Kidney epithelial cell (primary cell): ENCODE measurements at places on chromosomes 11 and 22.

DNA sequence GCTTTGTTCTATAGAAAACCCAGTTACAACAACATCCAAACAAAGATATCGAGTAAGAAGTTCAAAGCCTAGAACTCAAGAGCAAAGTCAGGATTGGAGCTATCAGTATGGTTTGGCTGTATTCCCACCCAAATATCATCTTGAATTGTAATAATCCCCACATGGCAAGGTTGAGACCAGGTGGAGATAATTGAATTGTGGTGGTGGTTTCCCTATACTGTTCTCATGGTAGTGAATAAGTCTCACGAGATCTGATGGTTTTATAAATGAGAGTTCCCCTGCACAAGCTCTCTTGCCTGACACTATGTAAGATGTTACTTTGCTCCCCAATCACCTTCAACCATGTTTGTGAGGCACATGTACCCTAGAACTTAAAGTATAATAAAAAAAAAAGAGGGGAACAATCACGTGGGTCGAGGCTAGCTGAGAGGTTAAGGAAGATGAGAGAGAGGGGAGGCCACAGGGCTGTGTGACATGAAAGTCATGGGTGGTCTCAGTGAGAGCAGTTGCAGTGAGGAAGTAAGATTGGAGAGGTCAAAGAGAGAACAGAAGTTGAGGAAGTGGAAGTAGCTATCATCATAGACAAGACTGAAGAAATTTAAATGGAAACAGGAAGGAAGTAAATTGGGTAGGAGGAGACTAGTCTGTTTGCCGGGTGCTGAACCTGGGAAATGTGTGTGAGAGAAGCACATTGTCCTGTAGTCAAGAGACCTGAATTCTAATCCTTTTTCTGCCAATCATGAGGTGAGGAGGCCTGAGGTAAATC lies 80.1 kb upstream of the CD44 start:
- no peak for DNase-seq

DNA sequence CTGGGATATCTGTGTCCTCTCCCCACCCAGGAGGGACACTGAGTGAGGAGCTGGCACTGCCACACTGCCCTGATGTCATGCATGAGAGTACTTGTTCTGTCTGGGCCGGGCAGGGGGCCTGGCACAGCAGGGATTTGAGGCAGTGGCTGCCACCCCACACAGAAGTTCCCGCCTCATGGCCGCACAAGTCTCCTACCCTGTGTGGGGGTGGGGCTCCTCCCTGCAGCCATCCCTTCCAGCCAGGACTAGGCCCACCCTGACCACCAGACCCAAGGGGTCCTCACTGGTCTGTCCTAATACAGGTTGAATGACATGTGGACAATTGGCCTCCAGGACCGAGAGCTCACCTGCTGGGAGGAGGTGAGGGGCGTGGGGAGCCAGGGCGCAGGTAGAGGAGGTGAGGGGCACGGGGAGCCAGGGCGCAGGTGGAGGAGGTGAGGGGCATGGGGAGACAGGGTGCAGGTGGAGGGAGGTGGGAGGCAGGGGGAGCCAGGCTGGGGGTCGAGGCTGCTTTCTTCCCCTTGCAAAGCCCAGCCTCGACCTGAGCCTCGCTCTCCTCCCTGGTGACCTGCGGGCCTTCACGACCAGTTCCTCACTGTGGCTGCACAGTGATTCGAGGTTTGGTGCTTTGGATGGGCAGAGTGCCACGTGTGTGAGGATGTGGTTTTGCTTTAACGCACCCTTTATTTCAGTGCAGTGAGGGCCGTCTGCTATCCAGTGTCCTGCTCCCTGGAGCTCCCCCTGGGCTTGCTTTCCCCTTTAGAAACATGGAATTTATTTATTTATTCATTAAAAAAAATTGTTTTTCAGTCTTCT lies 7.4 kb downstream of the LZTR1 start:
- DNase-seq = no peak

DNA sequence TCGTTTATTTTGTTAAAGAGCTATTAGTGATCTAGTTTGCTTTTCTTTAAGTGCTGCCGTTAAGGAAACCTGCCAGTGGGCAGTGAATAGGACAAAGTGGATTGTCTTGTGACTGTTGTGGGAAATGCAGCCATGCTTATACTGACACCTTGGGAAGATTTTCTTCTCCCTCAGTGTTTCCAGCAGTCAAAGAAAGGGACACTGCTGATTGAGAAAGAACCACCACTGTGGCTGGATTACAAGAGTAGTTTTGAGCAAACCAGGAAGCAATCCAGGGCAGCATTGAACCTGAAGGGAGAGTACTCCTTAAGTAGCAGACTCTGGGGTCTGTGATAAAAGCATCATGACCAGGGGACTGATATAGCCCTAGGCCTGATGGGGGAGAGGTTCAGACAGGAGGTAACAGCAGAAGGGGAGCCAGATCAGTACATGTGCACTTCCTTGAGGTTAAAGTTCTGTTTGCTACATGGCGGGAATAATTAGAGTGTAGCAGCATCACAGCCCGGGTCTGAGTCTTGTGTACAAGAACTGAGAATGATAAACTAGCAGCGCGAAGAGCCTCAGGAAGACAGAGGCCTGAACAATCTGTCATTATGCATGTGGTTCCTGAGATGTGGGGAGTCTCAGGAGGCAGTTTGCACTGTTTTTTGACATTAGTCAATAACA lies 167.8 kb downstream of the C11orf91 start:
- no peak for DNase-seq

- no peak for DNase-seq
Observed at GRCh38 chr22:35868938-35869337, 151.3 kb downstream of the APOL5 start.

DNA sequence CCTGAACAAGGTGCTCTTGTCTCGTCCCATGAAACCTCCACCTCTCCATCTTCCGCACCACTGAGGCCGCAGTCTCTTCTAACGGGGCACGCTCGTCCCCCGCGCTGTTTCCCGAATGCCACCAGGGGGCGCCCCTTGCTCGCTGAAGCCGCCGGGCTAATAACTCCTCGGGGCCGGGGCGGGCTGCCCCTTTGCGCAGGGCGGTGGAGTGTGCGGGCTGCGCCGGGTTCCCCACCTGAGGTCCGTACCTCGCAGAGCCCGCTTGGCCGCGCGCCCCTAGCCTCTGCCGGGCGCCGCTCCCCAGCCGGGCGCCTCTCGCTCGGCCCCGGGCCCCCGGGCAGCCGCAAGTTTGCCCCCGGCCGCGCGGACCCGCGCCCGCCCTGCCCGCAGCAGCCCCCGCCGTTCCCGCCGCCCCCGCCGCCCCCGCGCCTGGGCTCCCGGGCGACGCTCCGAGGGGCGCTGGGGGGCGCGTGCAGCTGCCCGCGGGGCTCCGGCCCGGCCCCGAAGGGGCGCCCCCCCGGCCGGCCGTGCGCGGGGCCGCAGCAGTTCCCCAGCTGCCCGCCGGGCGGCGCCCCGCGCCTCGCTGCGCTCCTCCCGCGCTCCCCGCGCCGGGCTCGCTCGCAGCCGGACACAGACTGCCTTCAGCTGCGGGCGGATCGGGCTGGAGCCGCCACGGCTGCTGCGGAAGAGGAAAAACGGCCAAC lies at the start of gene GRIK4:
Gene GRIK4, plus strand, starts transcription at position 633 of the 704 bp plus-strand sequence. CDS start 148,571 bp downstream, outside the sequence.
- no peak for DNase-seq

GRCh38 chr11:3747704-3748103 lies 49.6 kb downstream of the NUP98 start:
- DNase-seq = peak; percentile 21

- no peak for DNase-seq
Observed at GRCh38 chr11:267491-267994, 10.7 kb upstream of the NLRP6 start.

GRCh38 chr11:80636999-80637398 lies 1196.2 kb upstream of the TENM4 start:
- no peak for DNase-seq
